Smooth muscle cell of the umbilical artery (primary cell): ENCODE measurements at places on chromosomes 3 and 15. TPM values are rescaled to one million over a fixed set of nuclear protein-coding genes. Genes with fewer than 3 reads are reported as not detected.

The PRR20G gene
- not detected in 2 replicates for total RNA-seq

The SPATA12 gene
- total RNA-seq, result not detected in 2 replicates

The ERICH6 gene
- not detected in 2 replicates for total RNA-seq

The ADGRG7 gene
- 0.30 TPM in 1 of 2 replicates, not detected in the other for total RNA-seq

The KCNAB1 gene
- total RNA-seq, result under 0.01 and 3.5 TPM in 2 replicates
